Right renal pelvis (tissue), 4 donors: ENCODE measurements at places on chromosomes 4 and X.

DNA sequence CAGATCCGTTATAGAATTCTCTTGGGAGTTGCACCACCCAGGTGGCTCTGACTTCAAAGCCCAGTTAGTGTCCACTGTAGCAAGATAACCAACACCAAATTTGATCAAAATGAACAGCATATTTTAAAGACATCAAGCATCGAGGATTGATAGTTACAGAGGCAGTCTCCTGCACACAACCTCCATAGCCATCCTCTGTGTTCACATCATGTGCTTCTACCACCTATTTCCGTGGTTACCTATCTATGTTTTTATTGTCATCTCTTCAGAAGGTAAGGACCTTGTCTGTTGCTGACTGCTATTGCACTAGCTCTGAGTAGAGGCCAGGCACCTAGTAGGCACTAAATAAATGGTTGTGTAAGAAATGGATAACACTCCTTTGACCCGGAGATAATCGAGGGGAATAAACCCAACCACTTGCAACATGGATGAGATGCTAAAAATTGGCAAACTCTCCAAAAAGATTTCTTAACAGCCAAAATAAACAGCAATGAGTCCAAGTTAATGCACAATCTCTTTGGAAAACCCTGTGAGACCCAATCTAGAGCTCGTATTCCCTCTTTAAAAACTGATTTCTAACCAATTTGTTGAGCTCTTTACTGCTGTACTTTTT is 14.7 kb upstream of the C1QTNF7 start:
- no peak for DNase-seq

- no peak for DNase-seq
Observed at GRCh38 chrX:16963216-16963615, 16.8 kb downstream of the REPS2 start.

DNA sequence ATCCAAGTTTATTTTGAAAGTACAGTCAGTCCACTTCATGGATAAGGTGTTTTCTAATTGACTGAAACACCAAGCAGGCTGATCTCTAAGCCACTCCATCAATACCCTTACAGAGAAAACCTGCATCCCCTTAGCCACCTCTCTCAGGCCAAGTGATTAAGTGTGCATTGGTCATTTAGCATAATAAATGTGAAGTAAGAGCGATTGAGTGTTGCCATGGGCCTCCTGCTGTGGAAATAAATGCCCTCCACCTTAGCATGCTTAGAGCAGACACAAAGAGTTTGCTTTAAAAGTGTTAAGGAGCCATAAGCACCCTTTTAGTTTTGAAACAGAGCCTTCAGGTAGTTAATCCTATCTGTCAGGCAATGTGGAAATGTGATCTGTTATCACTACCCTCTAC is 386.5 kb downstream of the GPAT3 start:
- DNase-seq = no peak

GRCh38 chrX:114932550-114932949 is 84.9 kb downstream of the IL13RA2 start:
- DNase-seq = no peak

GRCh38 chr4:9916346-9916745 is 105.0 kb downstream of the SLC2A9 start:
- DNase-seq = no peak

DNA sequence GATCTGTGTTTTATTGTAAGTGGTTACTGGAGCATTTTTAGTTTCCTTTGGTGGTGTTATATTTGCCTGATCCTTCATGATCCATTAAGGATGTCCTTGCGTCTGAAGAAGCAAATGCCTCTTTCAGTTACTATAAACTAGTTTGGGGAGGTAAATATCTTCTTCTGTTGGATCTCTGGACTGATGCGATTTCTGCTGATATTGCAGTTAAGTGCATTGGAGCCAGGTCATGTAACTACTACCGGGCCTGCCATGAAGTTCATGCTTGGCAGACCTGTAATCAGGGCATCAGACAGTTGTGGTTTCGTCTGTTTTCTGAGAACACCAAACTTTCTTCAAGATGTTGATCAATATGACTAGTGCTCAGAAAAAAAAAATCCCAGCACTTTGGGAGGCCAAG is 22.9 kb downstream of the ZNF718 start:
- no peak for DNase-seq

- DNase-seq = no peak
Observed at GRCh38 chrX:9233141-9233540, 199.2 kb upstream of the FAM9B start.

DNA sequence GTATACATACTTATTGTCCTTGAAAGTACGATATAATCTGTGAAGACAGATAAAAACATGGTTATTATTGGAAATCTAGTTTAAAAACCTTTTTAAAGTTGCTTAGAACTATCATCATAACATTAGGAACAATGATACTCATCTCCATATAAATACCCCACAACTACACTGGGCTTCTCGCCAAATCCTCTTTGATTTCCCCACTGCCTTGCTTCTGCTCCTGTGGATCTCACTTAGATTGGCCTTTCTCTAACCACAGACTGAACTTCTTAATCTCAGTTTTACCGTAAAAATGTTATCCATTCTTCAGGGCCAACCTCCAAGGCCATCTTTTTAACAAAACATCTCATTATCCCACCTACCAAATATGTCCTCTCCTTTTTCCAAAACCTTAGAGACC is 77.6 kb downstream of the PRKG2 start:
- no peak for DNase-seq

GRCh38 chrX:916230-916599 is 285.6 kb downstream of the SHOX start:
- DNase-seq = no peak

- no peak for DNase-seq
Observed at GRCh38 chrX:36314303-36314702, 394.8 kb downstream of the CFAP47 start.

DNA sequence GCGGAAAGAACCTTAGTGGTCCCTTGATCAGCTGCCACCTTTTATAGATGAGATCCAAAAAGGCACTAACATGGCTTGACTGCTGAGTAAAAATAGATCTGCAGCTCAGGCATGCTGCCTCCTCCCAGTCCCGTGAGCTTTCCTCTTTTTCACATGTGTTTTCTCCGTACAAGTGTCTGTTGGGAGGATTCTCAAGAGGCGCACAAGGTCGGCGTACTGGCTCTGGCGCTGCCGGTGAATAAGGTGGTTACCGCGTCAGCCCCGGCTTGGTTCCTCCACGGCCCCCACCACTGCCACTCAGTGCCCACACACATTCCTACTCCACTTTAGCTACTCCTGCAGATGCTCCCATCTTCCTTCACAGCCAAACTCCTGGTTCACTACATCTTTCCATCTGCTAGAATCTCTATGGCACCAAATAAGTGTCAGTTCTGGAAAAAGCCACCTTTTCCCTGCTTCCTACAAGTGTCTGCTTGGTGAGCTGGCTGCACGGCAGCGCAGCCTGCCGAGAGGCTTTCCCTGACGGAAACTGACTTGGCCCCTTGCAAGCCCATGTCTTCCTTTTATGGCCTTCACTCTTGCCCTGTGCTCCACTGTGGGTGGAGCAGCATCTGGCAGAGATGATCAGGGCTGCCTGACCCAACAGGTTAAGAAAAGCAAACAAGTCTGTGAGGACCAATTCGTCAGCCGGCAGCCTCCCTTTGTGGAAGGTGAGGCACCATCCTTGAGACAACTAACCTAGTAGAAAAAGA is 99.8 kb downstream of the KLHL8 start:
- no peak for DNase-seq

DNA sequence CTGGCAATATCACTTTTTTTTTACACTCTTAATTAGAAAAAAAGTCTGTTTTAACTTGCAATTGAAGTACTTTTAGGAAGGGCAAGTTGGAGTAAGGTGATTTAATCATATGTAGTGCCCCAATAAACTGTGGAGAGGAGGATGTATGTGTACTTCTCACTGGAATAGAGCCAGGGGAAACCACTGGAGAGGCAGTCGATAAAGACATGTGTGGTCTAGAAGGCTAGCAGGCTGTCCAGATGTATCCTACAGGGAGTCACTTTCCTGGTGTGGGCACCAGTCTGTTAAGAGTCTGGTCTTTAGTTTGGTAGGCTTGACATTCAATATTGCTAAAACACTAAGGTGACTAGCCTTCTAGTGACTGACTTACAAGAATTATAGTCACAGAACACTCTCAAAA is 9.6 kb upstream of the SGMS2 start:
- DNase-seq = no peak

DNA sequence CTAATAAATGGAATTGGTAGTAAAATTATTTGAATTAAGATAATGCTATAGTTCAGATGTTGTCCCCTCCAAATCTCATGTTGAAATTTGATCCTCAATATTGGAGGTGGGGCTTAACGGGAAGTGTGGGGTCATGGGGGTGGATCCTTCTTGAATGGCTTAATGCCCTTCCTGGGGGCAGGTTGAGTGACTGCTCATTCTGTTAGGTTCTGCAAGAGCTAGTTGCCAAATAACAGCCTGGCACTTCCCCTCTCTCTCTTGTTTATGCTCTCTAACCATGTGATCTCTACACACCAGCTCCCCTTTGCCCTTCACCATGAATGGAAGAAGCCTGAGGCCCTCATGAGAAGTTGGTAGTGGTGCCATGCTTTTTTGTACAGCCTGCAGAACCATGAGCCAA is 724.8 kb upstream of the FTHL17 start:
- DNase-seq = no peak

- DNase-seq = no peak
Observed at GRCh38 chr4:152785639-152786615, 6.2 kb downstream of the ARFIP1 start.

- DNase-seq = no peak
Observed at GRCh38 chr4:30962939-30963338, 242.8 kb downstream of the PCDH7 start.

DNA sequence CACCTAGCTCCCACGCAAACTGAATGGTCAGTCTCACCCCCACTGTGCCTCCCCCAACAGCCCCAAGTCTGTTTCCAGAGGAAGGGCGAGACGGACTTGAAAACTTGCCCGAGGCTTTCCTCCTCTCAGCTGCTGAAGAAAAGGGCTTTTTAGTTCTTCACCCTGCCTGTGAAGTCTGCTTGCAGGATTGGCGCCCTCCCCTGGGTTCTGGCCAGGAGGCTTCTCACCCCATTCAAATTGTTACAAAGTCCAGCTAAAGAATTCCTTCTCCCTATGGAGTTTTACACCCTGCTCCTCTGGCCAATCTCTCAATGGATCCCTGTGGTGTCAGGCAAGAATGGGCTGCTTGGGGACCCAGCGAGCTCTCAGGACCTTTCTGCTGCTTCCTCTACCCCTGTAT is 241.0 kb downstream of the AFF2 start:
- no peak for DNase-seq

GRCh38 chrX:1427756-1428155 is 25.0 kb downstream of the ASMTL start:
- DNase-seq = no peak

- no peak for DNase-seq
Observed at GRCh38 chr4:169103966-169104412, 93.9 kb upstream of the CBR4 start.

- DNase-seq = no peak
Observed at GRCh38 chrX:48834383-48834709, 1.1 kb downstream of the PCSK1N start.

DNA sequence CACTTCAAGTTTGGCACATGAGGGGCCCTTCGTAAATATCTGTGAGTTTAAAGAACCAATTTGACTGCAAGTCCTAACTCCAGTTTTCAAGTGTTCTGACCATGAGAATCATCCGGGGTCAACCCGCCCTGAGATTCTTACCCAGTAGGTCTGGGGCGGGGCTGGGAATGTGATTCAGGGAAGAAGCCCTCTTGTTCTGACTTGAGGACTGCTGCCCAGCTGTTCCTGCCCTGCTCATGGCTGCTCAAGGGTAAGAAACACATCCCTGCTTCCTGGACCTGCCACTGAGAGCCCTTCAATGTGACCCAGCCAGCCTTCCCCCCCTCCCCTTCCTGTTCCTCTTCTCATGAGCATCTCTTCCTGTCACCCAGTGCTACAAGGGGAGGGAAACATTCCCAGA is 92.7 kb upstream of the PGRMC2 start:
- no peak for DNase-seq

- no peak for DNase-seq
Observed at GRCh38 chr4:22942920-22943559, 250.3 kb downstream of the GBA3 start.

GRCh38 chr4:52263607-52264006 is 212.5 kb downstream of the SPATA18 start:
- no peak for DNase-seq

DNA sequence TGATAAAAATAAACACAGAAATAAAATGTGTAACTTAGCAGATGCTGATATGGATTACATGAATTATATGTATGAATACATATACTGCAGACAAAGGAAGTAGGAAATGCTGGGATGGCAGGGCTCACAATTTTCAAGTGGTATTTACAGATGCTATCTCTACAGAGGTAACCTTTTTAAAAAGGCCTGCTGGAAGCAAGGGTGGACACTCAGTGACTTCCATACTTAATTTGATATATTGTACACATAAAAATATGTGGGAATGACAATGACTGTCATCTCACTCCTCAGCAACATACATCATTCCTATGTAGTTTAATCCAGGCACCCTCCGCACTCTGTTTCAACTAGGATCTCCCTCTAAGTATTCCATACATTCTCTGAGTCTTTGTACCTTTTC is 452.9 kb downstream of the DTHD1 start:
- no peak for DNase-seq

DNA sequence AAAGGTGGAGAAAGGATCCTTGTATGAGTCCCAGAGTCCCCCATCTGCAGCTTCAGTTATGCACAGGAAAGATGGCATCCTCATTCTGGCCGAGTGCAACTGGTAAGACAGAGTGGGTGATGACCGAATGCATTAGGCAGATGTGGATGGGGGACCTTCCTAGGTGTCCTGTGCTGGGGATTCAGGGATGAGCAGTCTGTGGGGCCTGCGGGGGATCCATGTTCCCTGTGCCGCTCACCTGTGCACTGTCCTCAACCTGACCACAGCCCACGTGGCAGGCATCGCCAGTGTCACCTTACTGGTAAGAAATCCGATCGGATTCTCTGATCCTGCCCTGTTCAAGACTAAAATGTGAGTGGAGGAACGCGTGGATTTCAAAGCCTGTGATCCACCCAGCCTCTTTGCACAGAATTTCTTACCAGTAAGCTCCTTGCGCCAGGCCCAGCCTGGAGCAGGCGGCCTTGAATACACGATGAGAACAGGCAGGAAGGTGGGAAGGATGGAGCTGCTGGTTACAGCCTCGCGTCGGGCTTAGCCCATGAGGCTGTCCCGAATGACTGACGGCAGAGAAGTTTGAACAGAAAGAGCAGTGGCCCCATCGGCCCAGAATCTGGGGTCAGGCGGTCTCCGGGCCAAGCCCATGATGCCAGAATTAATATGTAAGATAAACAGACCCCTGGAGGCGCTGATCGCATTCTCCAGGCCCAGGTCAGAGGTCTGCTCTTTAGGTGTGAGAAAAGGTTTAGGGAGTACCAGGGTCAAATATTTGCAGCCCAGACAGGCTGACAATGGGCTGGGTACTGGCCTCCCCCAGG is 56.5 kb downstream of the CPZ start:
- DNase-seq = no peak

DNA sequence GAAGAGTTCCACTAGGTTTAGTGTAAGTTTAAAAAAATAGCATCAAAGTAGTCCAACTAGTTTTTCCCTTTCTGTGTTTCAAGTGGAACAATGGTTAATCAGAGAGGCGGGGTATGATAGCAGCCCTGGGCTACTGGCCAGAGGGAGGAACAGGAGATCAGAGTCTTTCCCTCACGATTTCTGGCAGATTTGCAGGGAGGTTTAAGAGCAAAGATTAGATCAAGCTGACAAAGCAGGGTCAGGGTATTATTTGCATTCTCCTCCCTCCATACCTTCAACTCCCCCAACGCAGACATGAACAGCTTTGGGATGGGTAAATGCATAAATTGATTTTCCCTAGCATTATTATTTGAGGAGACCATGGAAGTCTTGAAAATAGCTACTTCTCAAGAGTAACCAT is 277.6 kb upstream of the DIAPH2 start:
- DNase-seq = no peak
